ENCODE measurements at places on chromosomes 1 and 21.

- no peak for DNase-seq
Observed at GRCh38 chr1:235557495-235557894, 53.2 kb upstream of the B3GALNT2 start.

DNA sequence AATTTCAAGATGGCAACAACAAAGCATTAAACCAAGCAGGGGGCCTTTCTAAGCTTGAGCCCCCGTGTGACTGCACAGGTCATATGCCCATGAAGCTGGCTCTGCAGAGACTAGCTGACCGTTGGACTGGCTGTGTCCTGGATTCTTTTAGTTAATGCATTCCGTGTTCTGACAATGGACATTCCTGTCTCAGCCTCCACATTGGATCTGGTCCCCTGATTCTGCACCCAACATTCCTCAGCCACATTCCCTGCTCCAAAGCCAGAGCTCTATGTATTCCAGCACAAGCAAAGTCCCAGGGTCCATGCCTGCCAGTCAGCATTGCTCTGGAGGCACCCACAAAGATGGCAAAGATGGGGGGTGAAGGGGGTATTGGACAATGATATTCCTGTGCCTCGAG is 5.1 kb upstream of the NAV1 start:
- DNase-seq: no peak

GRCh38 chr21:37886726-37887299 is 29.4 kb downstream of the KCNJ6 start:
- no peak for DNase-seq

- DNase-seq: no peak
Observed at GRCh38 chr1:221921936-221922335, 180.0 kb upstream of the DUSP10 start.

- DNase-seq: no peak
Observed at GRCh38 chr1:211632117-211632807, 43.2 kb downstream of the NEK2 start.

DNA sequence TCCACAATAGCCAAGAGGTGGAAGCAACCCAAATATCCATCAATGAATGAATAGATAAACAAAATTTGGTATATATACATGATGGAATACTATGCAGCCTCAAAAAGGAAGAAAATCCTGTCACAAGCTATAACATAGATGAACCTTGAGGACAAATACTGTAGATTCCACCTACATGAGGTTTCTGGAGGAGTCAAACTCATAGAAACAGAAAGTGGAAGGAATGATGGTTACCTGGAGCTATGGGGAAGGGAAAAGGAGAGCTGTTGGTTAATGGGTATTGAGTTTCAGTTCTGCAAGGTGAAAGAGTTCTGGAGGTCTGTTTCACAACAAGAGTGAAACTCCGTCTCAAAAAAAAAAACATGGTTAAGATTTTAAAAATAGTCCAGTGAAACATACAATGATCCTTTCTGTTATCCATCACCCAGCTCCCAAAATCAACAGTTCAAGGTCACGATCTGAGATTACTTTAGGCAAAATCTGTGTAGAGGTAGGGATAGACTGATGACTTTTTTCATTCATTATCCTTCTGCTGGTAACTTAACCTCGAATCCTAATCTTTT is 80.8 kb upstream of the HNRNPU start:
- no peak for DNase-seq

All from H54 (cell line).